ENCODE measurements at places on chromosomes 11 and 22.

DNA sequence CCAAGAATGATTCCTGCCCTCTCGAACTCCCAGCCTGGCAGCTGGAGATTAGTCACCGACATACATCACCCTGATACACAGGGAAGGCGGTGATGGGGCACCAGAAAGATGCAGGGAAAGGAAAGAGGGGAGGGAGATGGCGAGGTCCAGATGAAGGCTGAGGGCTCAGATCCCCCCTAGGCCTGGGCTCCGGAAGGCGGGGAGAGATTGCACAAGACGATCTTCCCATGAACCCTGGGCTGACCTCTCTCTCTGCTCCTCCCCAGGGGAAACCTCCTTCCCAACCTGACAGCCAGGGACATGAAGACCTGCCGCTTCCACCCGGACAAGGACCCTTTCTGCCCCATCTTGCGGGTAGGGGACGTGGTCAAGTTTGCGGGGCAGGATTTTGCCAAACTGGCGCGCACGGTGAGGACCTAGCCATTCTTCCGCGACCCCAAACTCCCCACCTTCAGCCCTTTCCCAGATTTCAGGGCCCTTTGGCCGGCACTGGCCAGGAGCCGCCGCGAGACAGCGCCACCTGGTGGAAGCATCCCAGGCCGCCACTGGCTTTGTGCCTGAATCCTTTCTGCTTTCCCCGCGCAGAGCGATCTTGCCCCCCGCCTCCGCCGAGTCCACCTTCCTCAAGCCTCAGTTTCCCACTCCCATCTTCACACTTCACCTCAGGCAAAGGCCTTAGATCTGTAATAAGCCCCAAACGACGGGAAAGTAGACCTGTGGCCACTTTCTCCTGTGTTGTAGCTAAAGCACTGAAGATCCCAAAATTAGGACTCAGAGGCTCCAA, 11.5 kb downstream of the P2RX3 start:
- DNase-seq: no peak

GRCh38 chr11:10109806-10110205, 184.2 kb downstream of the SBF2 start:
- DNase-seq: no peak

DNA sequence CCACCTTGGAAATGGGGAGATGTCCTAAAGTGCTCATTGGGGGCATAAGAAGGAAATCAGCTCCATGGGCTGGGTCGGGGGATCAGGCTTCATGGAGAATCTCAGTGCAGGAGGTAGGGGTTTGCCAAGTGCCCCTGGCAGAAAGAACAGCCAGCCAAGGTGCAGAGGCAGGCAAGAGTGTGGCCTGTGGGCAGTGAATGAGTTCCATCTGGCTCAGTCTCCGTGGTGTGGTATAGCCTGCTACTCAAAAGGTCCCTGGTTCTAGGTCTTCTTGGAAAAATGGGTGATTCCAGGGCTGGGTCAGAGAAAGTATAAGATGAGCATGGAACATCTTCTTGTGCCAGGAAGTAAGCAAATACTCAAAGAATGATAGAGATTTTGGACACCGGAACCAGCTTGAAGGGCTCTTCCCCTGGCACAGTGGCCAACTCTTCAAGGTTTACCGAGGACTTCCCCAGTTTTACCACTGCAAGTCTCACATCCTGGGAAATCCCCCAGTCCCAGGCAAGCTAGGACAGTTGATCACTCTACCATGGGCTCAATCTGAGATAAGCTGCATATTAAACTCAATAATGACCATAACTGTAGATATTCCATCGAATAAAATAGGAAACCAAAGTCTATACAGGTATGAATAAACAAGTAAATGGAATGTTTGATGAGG, 10.6 kb upstream of the ARAP1 start:
- DNase-seq: no peak

DNA sequence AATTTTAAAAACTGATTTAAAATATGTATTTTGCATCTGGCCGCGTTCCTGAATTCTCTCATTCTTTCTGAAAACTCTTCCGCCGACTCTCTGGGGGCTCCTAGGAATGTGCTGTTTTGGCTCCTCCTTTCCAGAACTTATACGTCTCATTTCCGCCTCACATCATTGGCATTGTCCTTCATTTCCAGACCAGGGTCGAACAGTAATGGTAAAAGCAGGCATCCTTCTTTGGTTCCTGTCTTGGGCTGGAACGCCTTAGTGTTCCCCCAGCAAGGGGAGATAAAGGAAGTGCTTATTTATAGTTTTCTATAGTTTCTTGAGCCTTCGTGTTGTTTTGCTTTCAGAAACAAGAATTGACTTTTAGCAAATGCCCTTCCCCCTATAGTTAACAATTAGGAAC, 10.9 kb upstream of the TNNT3 start:
- no peak for DNase-seq

DNA sequence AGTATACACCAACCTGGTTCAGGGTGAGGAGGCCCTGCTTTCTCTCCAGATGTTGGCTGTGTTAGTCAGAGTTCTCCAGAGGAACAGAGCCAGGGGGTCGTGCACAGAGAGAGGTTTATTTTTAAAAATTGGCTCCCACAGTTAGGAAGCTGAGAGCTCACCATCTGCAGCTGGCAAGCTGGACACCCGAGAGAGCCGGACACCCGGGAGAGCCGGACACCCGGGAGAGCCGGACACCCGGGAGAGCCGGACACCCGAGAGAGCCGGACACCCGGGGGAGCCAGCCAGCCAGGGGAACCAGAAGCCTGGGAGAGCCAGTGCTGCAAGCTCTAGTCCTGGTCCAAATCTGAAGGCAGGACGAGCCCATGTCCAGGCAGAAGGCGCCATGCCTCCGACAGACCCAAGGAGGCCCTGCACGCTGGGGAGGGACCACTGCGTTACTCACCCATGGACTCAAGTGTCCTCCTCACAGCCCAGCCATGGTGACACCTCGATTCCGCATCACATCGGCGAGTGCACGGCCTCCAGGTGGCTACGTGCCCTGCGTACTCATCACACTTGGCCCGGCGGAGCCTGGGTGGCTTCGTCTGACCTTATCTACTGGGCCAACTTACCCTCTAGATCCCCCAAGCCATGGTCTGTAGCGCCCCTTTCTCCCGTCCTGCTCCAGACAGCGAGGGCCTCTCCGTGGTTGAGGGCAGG, 99.0 kb downstream of the BRD1 start:
- no peak for DNase-seq

DNA sequence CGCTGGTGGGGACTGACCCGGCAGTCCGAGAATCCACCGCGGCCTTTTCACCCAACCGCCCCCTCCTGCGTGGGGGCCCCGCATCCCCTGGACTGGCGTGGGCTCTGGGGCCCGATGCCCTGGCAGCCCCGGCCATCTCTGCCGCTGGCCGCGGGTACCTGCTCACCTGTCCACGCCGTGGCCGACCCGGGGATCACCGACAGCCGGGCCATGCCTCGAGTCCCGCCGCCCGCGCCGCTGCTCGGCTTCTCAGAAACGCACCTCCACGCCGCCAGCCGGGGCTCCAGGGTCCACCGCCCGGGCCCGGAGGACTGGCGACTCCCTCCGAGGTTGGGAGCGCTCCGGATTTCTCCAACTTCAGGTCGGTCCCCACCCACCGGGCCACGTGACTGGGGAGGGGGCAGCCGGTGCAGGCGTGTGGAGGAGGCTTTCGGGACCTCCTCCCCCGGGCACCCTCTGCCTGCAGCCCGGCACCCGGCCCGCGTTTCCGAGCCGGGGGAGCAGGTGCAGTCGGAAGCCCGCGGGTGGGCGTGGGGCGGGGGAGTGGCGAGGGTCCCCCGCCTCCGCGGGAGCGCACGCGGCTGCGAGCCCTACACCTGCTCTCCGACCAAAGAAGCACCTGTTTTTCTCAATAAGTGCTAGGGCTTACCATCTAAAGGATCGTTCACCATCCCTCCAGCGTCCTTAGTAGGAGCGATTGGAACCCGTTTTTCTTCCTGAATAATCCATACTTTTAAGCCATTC, 554 bp upstream of the NRIP3 start:
- DNase-seq: no peak
